ENCODE measurements at places on chromosomes 1 and 21.

GRCh38 chr1:192445241-192445640, 128.4 kb downstream of the RGS21 start:
- no peak for DNase-seq

GRCh38 chr1:196977278-196977677, at the start of gene CFHR5:
CFHR5 (plus strand) TSS chr1:196977556; CDS start chr1:196977665, 109 bp downstream.
- no peak for DNase-seq

DNA sequence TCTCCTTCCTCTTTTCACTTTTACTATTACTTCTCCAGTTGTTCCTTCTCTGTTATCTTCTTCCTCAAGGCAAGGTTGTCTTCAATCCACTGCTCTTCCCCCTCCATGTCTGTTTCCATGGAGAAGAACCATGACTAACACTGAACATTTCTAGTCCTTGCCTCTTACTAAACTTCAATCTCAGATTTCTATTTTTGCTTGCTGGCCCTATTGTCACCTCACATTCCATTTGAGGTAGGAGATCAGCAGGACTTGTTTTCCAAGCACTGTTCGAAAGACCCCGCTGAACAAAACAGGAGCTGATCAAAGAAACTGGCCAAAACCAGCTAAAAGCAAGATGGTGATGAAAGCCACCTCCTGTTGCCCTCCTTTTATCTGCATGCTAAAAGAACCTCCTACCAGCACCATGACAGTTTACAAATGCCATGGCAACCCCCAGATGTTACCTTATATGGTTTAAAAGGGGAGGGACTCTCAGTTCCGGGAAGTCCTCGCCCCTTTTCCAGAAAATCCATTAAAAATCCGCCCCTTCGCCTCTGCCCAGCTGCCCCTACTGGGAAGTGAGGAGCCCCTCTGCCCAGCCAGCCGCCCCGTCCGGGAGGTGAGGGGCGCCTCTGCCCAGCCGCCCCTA, 22.6 kb downstream of the GON4L start:
- no peak for DNase-seq

DNA sequence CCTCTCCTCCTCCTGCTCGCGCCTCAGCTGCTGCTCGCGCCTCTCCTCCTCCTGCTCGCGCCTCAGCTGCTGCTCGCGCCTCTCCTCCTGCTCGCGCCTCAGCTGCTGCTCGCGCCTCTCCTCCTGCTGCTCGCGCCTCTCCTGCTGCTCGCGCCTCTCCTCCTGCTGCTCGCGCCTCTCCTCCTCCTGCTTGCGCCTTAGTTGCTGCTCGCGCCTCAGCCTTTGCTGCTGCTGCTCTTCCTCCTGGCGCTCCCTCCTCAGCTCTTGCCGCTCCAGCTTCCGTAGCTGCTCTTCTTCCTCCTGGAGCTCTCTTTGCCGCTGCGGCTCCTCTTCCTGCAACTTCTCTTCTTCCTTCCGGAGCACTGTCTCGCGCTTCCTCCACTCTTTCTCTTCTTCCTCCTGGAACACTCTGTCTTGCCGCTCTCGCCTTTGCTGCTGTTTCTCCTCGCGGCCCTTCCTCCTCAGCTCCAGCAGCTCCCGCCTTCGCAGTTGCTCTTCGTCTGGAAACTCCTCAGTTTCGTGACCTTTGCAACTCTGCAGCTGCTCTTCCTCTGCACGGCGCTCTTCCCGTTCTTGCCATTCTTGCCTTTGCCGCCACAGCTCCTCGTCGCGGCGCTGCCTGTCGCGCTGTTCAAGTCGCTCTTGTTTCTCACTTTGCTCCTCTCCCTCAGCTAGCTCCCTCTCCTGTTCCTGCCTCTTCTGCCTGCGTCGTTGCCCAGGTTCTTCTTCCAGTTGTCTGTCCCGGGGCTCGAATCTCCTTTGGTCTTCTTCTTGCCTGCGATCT, 3.0 kb downstream of the TCHH start:
- DNase-seq = no peak

- no peak for DNase-seq
Measured at GRCh38 chr1:109208836-109209463, 4.8 kb upstream of the SARS1 start.

DNA sequence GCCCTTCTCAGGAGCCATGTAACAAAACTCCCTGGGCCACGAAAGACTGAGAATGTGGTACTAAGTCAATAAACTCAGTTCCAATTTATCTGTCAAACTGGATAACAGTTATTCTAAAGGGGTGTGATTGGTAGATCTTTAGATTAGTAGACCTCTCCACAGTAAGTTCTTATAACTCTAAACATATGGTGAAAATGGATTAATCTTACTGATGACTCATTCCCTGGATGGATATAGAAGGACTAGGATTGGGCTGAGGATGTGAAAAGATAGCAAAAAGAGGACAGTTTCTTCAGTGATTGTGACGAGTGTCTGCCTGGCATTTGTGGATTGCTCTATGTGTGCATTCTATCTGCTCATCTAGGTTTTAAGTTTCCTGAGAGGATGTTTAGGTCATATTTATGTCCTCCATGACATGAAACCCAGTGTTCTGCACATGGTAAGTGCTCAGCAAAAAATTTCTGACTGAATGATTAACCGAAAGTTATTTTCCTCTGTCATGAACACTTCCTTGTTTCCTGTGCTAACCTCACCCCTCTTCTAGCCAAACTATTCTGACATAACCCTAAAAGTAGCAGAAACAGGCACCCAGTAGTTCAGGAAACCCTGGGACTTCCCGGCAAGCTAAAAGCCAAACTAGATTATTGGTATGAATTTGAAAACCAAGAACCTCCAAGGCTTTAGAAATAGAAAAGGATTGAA, 397.5 kb upstream of the PLXNA2 start:
- no peak for DNase-seq

GRCh38 chr1:199691540-199691939, 336.0 kb upstream of the NR5A2 start:
- no peak for DNase-seq

DNA sequence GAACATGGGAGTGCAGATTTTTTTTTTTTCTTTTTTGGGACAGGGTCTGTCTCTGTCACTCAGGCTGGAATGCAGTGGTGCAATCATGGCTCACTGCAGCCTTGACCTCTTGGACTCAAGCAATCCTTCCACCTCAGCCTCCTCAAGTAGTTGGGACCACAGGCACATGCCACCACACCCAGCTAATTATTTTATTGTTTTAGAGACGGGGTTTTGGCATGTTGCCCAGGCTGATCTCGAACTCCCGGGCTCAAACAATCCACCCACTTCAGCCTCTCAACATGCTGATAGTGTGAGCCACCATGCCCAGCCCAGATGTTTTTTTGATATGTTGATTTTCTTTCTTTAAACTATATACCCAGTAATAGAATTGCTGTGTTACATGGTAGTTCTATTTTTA, 57.7 kb downstream of the RGSL1 start:
- no peak for DNase-seq

- no peak for DNase-seq
Measured at GRCh38 chr21:18722193-18722592, 318.6 kb upstream of the TMPRSS15 start.

- DNase-seq = no peak
Measured at GRCh38 chr1:54479841-54480524, 68.0 kb upstream of the ACOT11 start.

GRCh38 chr1:179154437-179154836, 72.6 kb downstream of the TOR3A start:
- DNase-seq = no peak

DNA sequence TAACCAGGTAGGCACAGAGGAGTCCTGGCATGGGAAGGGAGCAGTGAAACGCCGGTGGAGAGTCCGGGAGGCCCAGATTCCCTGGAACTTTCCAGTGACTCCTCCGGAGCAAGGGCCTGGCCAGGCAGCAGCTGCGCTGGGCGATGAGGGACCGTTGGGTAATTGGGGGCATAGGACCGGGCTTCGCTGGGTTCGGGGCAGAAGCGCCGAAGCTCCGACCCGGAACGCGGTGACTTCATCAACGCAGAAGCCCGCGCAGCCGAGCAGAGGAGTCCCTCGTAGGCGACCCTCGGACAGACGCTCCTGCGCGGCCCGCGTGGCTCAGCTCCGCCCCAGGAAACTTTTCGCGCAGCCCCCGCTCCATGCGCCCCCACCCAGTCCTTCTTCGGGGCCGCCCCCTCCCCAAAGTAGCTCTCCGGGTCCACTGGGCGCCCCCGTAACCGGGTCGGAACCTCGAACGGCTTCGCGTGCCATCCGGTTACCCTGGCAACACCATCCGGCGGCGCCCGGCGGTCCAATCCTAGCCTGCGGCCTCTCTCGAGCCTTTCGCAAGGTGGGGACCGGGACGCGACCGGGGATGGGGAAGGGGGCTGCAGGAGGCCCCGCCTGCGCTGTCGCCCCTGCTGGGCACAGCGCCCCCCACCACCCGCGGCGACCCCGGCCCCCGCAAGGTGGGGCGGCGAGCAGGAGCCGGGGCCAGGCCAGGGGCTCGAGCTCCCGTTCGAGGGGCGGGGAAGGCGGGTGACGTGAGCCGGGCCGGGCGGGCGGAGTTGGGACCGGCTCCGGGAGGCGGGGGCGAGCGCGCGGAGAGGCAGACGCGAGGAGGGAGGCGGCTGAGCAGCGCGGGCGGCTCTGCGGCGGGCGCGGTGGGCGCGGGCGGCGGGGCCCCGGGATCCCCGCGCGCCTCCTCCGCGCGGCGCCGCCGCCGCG, at the start of gene AJAP1:
Gene AJAP1, plus strand, starts transcription at position 814 of the 930 bp plus-strand sequence. CDS start 817 bp downstream, outside the sequence.
- DNase-seq = no peak

GRCh38 chr1:228799924-228800323, 64.6 kb downstream of the RHOU start:
- DNase-seq = no peak

DNA sequence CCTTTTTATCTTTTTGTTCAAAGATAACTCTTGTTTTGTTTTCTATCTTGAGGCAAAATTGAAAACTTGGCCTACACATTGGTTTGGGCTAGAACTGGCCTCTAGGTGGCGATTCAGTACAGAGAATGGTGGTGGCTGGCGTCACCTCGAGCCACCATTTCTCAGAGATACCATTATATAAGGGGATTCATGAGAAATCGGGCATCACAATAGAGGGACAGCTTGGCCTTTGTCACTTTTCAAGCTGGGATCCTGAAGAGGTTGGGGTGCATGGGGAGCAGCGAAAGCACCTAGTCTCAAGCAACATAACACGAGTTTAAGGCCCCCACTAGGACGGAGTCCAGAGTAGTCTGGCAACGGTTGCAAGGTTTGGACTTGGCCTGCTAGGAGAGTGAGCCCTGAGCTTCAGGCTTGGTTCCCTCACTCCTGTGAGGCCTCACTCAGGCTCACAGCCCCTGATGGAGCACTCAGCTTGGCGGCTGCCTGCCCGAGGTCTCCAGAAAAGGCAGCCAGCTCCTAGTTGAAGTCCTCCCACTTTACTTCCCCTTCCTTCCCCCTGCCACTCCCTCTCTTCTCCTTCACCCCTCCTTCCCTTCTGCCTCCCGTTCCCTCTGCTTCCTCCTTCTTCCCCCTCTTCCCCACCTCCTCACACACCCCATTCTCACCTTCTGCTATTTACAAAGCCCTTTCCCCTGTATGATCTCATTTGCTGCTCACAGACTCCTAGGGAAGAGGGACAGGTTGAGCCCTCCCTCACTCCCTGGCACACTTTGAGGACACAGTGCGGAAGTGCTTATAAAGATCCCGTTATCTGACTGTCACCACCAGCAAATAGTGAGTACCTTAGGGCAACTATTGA, 67.8 kb downstream of the LRIG2 start:
- no peak for DNase-seq

DNA sequence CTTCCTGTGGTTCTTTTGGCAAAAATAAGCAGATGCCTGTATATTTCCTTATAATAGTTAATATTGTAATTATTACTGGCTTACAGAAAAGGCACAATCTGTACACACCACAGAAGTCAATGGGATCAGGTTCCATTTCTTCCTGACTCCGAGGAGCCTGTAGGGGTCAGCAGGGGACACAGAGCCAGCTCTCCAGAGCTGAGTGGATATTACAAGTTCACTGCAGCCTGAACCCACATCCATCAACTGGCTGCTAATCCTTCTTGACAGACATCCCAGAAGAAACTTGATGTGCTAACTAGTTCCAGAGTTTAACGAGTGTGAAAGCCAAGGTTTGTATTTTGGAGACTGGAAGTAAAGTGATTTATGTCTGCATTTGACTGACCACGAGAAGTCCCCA, 203.8 kb downstream of the LMX1A start:
- DNase-seq = no peak
